ENCODE measurements at places on chromosomes 4 and X. TPM values are rescaled to one million over a fixed set of nuclear protein-coding genes. Genes with fewer than 3 reads are reported as not detected.

GRCh38 chrX:132612821-132613564 lies 124.2 kb upstream of the MBNL3 start:
- no peak for DNase-seq

- no peak for DNase-seq
Measured at GRCh38 chrX:119984652-119985051, 41.1 kb upstream of the NKAP start.

- DNase-seq: no peak
Measured at GRCh38 chr4:94595880-94596483, 144.2 kb downstream of the PDLIM5 start.

GRCh38 chrX:148422526-148422925 lies 77.9 kb upstream of the AFF2 start:
- DNase-seq: no peak

GRCh38 chr4:55517526-55518229 lies 29.0 kb downstream of the CLOCK start:
- no peak for DNase-seq

The USP17L21 gene
- total RNA-seq: not detected

The WNK3 gene
- total RNA-seq: 0.65 TPM

The CFAP47 gene
- total RNA-seq: not detected
